CD8-positive, alpha-beta memory T cell (primary cell): ENCODE measurements at places on chromosomes 12 and 14. TPM values are rescaled to one million over a fixed set of nuclear protein-coding genes. Genes with fewer than 3 reads are reported as not detected.
A peak's percentile ranks its signal among the peaks of the same experiment; 100 is the strongest.

Gene C1QL4
- not detected for total RNA-seq

Gene GALNT16
- 0.11 TPM for total RNA-seq

Gene GLIPR1L1
- not detected for total RNA-seq

Gene FBXO21
- total RNA-seq, result 34.6 TPM

Gene MMP19
- 0.29 TPM for total RNA-seq

Gene GNPNAT1
- total RNA-seq, result 36.0 TPM

Gene CAPS2
- total RNA-seq, result 1.9 TPM

Gene P2RX2
- not detected for total RNA-seq

Gene DNAI7
- not detected for total RNA-seq

Gene CCDC85C
- 5.3 TPM for total RNA-seq

Gene PLEKHG7
- total RNA-seq, result not detected

Gene MIP
- total RNA-seq, result not detected

Gene C12orf75
- total RNA-seq, result 62.8 TPM

Gene FIGNL2
- 0.42 TPM for total RNA-seq

Gene KRT85
- total RNA-seq, result not detected

- no peak for DNase-seq
Measured at GRCh38 chr14:32606301-32606700, 277.2 kb downstream of the AKAP6 start.

GRCh38 chr14:106087837-106088236, 561.5 kb downstream of the TMEM121 start:
- no peak for DNase-seq

- no peak for DNase-seq
Measured at GRCh38 chr14:45940318-45940717, 687.3 kb upstream of the MIS18BP1 start.

GRCh38 chr12:49540229-49541139, 1.7 kb downstream of the KCNH3 start:
- DNase-seq, result no peak

GRCh38 chr12:52334185-52334584, 13.0 kb upstream of the KRT83 start:
- DNase-seq, result no peak

DNA sequence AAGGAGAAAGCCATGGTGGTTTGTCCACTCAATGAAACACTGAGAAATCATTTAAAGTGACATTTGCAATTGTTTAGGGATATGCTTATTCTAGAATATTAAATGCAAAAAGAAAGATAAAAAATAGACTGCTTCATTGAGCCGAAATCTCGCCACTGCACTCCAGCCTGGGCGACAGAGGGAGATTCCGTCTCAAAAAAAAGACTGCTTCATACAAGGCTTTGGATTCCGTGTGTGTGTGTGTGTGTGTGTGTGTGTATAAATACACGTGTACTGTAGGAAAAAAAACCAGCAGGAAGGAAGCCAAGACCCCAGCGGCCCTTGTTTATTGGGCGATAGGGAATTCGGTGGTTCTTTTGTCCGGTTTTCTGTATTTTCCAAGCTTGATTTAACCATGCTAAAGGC, 3.2 kb upstream of the ZNF839 start:
- DNase-seq, result no peak

DNA sequence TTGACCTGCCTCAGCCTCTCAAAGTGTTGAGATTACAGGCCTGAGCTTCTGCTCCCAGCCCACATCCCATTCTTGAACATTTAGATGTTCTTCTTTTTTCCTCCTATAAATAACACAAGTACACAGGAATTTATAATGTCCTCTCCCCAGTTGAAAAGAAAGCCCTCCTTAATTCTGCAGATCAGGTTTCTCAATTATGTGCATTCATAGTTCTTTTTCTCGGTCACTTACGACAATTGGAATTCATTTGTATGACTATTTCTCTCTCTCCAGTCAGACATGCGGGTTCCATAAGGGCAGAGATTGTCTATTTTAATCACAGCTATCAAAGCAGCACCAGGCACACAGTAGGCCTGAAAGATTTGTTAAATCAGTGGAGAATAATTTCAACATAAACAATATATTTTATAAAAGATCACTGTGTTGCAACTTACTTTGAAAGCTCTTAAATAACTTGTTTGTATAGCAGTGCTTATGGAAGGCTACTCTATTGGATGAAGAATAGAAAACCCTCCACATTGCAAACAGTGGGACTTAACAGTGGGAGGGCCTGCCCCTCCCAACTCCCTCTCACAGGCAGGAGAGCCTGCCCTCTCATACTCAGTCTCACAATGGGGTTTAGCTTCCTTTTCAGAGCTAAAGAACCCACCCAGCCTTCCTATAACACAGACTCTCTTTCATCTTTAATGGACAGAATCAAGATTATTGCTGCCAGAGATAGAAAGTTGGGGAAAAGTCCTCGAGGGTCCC, 84.1 kb upstream of the TRAF3 start:
- DNase-seq, result no peak

DNA sequence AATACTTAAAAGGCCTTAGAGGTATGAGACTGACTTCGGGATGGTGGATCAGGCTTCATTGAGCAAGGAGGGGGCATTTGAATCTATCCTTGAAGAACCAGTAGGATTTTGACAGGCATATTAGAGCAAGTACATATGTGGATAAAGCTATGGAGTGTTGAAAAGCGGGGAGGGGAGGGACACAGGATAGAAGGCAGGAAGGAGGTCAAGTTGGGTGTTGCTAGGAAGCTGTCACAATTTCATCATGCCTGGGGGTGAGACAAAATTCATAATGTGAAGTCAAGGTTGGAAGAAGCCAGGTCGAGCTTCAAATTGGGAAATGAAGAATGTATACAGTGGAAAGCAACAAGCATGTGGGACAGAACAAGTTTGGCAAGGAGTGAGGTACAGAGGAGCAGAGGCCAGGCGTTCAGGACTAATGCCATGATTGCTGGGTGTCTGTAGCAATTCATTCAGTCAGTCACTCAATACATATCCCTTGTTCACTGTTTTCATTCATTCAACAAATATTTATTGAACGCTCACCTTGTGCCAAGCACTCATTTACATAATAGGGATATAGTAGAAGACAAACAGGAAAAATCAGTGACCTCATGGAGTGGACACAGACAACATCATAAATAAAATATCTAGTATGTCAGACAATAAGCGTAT, 58.3 kb upstream of the LTA4H start:
- no peak for DNase-seq

- no peak for DNase-seq
Measured at GRCh38 chr14:63051301-63051700, 6.0 kb upstream of the KCNH5 start.

DNA sequence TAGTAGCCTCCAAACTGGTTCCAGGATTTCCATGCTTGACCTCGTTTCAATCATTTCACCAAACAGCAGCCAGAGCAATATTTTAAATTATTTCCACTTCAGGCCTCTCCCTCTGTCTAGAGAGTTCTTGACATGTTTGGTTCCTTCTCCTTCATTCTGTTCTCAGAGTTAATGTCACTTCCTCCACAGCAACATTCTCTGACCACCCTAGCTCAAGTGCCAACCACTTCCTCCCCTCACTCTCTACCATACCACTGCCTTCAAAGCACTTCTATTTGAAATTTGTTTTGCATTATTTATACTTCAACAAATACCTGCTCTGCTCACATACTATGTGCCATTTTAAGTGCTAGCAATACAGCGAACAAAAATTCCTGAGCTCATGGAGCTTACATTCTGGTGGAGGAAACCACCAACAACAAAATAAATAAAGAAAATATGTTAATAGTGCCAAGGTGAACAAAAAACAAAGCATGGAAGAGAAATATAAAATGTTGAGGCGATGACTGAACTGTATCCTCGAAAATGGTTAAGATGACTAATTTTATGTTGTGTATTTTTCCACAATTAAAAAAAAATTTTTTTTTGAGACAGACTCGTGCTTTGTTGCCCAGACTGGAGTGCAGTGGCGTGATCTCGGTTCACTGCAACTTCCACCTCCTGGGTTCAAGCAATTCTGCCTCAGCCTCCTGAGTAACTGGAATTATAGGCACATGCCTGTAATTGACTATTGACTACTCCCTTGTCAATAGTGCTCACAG, 17.3 kb downstream of the BAZ1A start:
- no peak for DNase-seq

- no peak for DNase-seq
Measured at GRCh38 chr12:22046968-22047390, 961 bp downstream of the CMAS start.

GRCh38 chr14:73591690-73592449, at the start of gene ACOT4:
ACOT4 (plus strand) TSS chr14:73591873; CDS start chr14:73591960, 87 bp downstream.
- DNase-seq, result peak; percentile 74

- DNase-seq, result peak; percentile 88
Measured at GRCh38 chr14:68795597-68796417, 2.9 kb upstream of the ZFP36L1 start.

- no peak for DNase-seq
Measured at GRCh38 chr12:48441069-48441468, 31.3 kb upstream of the ANP32D start.

- no peak for DNase-seq
Measured at GRCh38 chr14:54784060-54784459, 118.6 kb downstream of the GCH1 start.

DNA sequence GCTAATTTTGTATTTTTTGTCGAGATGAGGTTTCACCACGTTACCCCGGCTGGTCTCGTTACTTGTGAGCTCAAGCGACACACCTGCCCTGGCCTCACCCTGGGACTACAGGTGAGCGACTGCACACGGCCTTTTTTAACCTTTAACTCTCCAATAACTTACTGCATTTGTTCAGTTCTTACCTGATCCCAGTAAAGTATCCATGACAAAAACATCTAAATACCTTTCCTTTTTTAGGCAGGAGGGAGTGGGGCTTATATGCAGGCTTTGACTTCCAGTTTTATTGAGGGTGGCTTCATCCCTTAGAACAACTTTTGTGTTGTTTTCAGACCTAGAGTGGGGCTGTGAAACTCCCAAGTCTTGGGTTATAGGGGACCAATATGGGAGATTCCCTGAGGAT, 68.3 kb downstream of the DENND5B start:
- DNase-seq, result no peak

- DNase-seq, result no peak
Measured at GRCh38 chr12:23816394-23816851, 133.0 kb downstream of the SOX5 start.

GRCh38 chr12:91326058-91327027, 143.7 kb upstream of the DCN start:
- DNase-seq, result peak; percentile 4

- no peak for DNase-seq
Measured at GRCh38 chr14:55705651-55706364, 125.8 kb downstream of the KTN1 start.

- DNase-seq, result no peak
Measured at GRCh38 chr12:97943359-97943758, 480.8 kb downstream of the RMST start.

- no peak for DNase-seq
Measured at GRCh38 chr12:81668475-81668874, 90.7 kb downstream of the PPFIA2 start.

DNA sequence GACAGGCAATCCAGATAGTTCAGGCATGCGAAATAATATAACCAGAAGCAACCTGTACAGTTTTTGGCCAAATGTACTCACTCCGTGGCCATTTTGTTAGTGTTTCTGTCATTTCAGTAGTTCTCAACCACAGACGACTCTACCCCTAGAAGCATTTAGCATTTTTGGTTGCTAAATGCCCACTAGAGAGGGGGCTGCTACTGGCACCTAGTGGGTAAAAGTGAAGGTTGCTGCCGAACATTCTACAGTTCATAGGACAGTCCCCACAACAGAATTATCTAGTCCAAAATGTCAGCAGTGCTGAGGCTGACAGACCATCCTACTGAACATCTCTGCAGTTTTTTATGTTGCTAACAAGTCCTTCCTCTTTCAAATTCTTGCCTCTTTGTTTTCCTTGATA, 107.4 kb downstream of the TSHR start:
- DNase-seq, result no peak

DNA sequence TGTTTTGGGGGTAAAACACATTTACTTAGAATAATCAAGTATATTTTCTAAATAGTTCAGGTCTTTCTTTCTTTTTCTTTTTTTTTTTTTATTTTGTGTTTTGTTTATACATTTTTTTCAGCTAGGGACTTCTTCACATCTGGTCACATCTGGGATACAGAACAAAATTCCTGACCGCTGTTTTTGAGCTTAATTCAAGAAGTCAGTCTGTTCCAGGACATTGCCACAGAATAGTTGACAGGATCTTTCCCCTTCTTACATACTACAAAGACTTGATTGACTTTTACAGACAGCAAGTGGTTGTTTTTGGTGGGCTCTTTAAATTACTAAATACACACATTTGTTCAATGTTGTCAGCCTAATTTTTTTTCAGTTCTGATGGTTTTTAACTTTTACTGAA, 41.8 kb upstream of the DCN start:
- no peak for DNase-seq

GRCh38 chr14:53929871-53930715, 26.5 kb downstream of the BMP4 start:
- no peak for DNase-seq

DNA sequence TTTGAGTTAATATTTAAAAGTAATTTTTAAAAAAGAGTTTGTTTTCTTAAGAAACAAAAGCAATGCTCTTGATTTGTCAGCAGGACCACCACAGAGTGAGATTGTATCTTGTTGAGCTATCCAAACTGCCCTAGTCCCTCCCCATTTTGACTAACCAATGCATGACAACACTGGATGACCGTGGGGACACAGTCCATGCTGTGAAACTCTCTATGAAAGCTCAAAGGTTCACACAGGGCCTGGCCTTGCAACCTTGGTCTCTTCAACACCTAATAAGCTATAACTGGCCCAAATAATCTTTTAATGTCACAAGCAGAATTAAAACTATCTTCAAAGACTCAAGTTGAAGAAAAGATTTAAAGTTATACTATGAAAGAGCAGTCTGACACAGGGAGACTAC, 13.5 kb downstream of the ETFRF1 start:
- no peak for DNase-seq

DNA sequence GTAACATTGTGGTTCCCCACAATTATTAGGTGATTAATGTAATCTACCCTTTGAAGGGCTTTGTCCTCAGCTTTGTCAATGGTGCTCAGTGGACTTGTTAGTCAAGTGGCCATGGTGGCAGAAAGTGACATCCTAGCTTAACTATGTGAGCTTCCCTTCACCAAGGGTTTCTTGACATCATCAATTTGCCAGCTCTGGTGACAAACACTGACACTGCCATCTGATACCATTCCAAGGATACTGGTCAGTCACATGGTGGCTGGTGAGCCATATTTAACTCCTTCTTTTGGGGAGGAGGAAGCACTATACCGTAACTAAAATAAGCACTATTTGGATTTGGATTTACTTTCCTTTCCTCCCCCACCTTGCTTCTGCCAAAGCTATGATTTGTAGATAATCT, 115.7 kb downstream of the IGF1 start:
- no peak for DNase-seq

GRCh38 chr12:12323591-12323990, 26.5 kb downstream of the MANSC1 start:
- no peak for DNase-seq

DNA sequence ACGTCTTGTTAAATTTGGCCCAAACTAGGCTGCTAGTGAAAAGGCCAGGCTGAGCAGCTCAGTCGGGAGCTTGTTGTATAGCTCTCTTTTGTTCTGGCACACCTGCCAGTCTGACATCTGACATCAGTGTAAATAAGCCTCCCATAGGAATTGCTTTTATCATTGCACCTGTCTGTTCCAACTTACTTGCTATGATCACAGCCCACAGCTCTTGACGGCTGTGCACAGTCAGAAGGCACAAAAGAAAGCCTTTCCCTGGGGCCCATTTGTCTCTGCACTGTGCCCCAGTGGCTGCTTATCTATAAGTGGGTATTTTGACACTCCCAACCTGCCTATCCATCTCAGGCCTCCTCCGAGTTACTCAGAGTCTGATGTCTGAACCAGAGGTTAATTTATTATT, 324.5 kb downstream of the NUAK1 start:
- no peak for DNase-seq
